ENCODE measurements at places on chromosomes 16 and 17.

- no peak for DNase-seq
These were observed 184.8 kb downstream of the C16orf78 start for GRCh38 chr16:49558451-49558850.

GRCh38 chr16:23999663-24000062 is 163.9 kb downstream of the PRKCB start:
- DNase-seq = no peak

GRCh38 chr17:66354981-66355380 is 52.6 kb downstream of the PRKCA start:
- DNase-seq = no peak

- no peak for DNase-seq
These were observed 6.7 kb upstream of the CCDC92B start for GRCh38 chr17:2755891-2756724.

GRCh38 chr16:85309656-85310587 is 197.7 kb upstream of the CIBAR2 start:
- no peak for DNase-seq

GRCh38 chr17:14458724-14459123 is 157.8 kb downstream of the HS3ST3B1 start:
- DNase-seq = no peak

- no peak for DNase-seq
These were observed 184.4 kb downstream of the MAF start for GRCh38 chr16:79415983-79416640.

All from A549 (cell line).